Stomach (tissue), 19 donors: ENCODE measurements at places on chromosomes 2 and 18. TPM values are rescaled to one million over a fixed set of nuclear protein-coding genes. Genes with fewer than 3 reads are reported as not detected.

DNA sequence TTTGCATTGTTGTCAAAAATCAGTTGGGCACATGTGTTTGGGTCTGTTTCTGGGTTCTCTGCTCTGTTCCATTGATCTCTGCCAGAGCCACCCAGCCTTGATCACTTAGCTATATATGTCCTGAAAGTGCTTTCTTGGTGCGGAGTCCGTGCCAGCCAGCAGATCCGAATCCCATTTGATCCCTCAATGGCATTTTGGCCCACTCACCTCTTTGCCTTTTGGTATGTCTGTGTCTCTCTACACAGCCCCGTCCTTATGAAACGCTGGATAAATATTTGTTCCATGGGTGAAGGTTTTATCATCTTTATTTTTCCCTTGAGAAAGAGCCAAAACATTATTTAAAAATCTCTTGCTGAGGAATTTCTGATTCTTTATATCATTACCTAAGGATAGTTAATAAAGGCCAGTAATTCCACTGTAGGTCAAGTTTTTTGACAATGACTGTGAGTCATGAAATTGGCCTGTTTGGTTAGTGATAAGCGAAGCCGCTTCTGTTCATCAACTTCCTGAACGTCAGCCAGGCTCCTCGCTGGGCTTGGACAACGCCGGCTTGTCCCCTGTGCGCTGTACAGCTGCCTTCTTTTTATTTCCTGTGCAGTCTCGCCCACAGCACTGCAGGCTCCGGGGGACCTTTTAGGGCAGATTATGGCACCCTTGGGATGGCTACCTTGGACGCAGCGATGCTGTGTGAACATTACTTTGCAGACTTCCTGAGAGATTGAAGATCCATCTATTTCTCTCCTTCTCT, 24.9 kb downstream of the MTCL1 start:
- no peaks in the 10 kb centered on the region for H3K27me3 ChIP-seq
- no peaks in the 10 kb centered on the region for H3K36me3 ChIP-seq
- H3K4me1 ChIP-seq, result peaks cover 9% of the 10 kb centered on the region
- H3K4me3 ChIP-seq, result no peak overlapping the region
- peak overlapping the region; percentile 59 for H3K27ac ChIP-seq

- no peaks in the 10 kb centered on the region for H3K4me1 ChIP-seq
- H3K36me3 ChIP-seq, result no peaks in the 10 kb centered on the region
- H3K27ac ChIP-seq, result no peak overlapping the region
- DNase-seq, result no peak
These were observed 257.9 kb downstream of the DYSF start for GRCh38 chr2:71711133-71711855.

DNA sequence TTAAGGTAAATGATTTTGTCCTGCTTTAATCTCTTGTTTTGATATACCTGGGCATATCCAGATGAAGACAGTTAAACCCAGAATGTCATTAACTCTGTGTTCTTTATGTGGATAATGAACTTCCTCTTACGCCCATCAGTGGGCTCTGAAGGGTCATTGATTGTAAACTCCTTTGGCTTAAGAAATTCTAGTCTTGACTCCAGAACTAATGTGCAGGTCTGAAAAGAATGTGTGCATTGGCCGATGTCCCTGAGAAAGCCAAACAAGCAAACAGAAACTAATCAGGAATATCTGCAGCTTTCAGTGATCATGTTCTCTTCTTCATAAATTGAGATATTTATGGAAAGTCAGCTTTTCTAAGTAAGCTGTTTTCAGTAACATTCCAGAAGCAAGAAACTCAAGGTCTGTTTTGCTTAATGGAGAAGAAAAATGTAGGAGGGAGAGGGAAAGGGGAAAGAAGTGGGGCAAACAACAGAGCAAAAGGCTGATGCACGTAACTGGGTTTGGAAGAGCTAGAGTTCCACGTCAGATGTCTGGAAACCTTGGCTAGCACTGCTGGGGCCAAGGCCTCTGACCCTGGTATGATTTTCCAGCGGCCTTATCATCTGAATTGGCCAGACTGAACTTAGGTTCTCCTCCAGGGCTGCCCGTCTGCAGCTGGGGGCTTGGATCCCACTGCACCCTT, 61.3 kb upstream of the FHL2 start:
- peaks cover 26% of the 10 kb centered on the region for H3K4me1 ChIP-seq
- peak overlapping the region; percentile 7 for H3K27ac ChIP-seq
- H3K36me3 ChIP-seq, result no peaks in the 10 kb centered on the region
- no peaks in the 10 kb centered on the region for H3K27me3 ChIP-seq
- DNase-seq, result no peak
- H3K4me3 ChIP-seq, result no peak overlapping the region

- no peak overlapping the region for H3K27ac ChIP-seq
- H3K4me3 ChIP-seq, result no peak overlapping the region
- H3K4me1 ChIP-seq, result no peaks in the 10 kb centered on the region
These were observed 25.1 kb upstream of the CREB1 start for GRCh38 chr2:207504513-207505170.

GRCh38 chr2:147331790-147332419, 512.9 kb upstream of the ACVR2A start:
- H3K27me3 ChIP-seq, result no peaks in the 10 kb centered on the region
- no peaks in the 10 kb centered on the region for H3K4me1 ChIP-seq
- H3K27ac ChIP-seq, result no peak overlapping the region
- no peaks in the 10 kb centered on the region for H3K36me3 ChIP-seq
- H3K4me3 ChIP-seq, result no peak overlapping the region
- peak; percentile 34 for DNase-seq

GRCh38 chr2:229118927-229119326, 152.2 kb downstream of the PID1 start:
- H3K27ac ChIP-seq, result no peak overlapping the region
- H3K4me3 ChIP-seq, result no peak overlapping the region
- H3K36me3 ChIP-seq, result no peaks in the 10 kb centered on the region
- H3K4me1 ChIP-seq, result no peaks in the 10 kb centered on the region

DNA sequence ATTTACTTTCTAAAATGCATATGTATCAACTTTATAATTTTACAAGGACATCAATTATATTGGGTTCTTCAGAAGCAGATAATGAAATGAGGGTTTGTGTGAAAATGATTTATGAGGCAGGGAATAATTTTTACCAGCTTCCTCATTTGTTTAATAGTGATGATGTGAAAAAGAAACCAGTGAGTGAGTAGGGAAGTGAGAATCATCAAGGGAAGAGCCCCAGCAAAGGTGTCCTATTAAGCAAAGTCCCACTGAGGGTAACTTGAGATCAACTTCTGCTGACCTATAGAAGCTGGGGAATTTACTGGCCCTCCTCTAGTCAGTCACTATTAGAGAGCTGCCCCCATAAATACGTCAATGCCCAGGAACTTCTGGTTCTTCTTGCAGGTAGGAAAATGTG, 266.8 kb upstream of the LYPD1 start:
- H3K4me1 ChIP-seq, result no peaks in the 10 kb centered on the region
- H3K27me3 ChIP-seq, result no peaks in the 10 kb centered on the region
- no peak for DNase-seq
- H3K36me3 ChIP-seq, result no peaks in the 10 kb centered on the region
- H3K4me3 ChIP-seq, result no peak overlapping the region

DNA sequence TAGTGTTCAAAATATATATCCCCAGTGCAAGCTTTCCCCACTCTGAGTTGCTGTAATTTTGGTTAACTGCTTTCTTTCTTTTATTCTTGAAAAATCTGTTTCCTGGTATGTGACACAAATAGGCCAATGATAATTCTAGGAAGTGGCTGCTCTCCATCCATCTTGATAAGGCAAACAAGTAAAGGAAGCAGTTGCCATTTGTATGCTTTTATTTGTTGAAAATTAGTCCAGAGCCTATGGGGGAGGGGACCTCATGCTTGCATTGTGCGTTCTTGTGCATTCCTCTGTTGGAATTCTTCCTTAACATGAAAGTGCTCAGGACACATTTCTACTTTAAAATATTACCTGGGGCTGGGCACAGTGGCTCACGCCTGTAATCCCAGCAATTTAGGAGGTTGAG, 111.2 kb upstream of the FSHR start:
- H3K27ac ChIP-seq, result no peak overlapping the region
- no peaks in the 10 kb centered on the region for H3K4me1 ChIP-seq
- H3K27me3 ChIP-seq, result no peaks in the 10 kb centered on the region
- no peak overlapping the region for H3K4me3 ChIP-seq
- peak; percentile 16 for DNase-seq

- DNase-seq, result no peak
- no peaks in the 10 kb centered on the region for H3K4me1 ChIP-seq
- H3K27me3 ChIP-seq, result no peaks in the 10 kb centered on the region
- no peaks in the 10 kb centered on the region for H3K36me3 ChIP-seq
- H3K27ac ChIP-seq, result no peak overlapping the region
These were observed 1894.4 kb upstream of the LRRTM1 start for GRCh38 chr2:82198809-82199492.

DNA sequence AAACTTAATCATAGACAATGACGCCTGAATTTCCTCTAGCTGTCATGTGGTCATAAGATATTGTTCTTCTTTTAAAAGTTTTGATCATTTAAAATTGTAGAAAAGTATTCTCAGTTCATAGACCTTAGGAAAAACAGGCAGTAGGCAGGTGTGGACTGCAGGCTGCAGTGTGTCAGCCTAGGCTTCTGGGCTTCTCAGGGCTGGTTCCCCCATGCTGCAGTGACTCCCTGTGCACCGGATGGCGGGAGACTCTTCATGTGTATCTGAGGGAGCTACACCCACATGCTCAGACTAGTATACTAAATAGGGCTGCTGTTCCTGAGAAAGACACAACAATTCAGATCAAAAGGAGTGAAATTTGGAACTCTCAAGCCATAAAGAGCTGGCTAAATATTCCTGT, 72.4 kb downstream of the PXDN start:
- no peak overlapping the region for H3K4me3 ChIP-seq
- peaks cover 10% of the 10 kb centered on the region for H3K4me1 ChIP-seq
- peak; percentile 20 for DNase-seq
- no peak overlapping the region for H3K27ac ChIP-seq
- no peaks in the 10 kb centered on the region for H3K27me3 ChIP-seq

GRCh38 chr2:6675791-6676190, 189.9 kb downstream of the CMPK2 start:
- no peaks in the 10 kb centered on the region for H3K4me1 ChIP-seq
- no peak for DNase-seq
- no peak overlapping the region for H3K27ac ChIP-seq
- no peaks in the 10 kb centered on the region for H3K36me3 ChIP-seq

- H3K27ac ChIP-seq, result no peak overlapping the region
- peak; percentile 15 for DNase-seq
- H3K4me3 ChIP-seq, result no peak overlapping the region
- H3K36me3 ChIP-seq, result no peaks in the 10 kb centered on the region
These were observed 305.4 kb downstream of the NCKAP5 start for GRCh38 chr2:133262893-133263292.

- H3K4me3 ChIP-seq, result no peak overlapping the region
- H3K4me1 ChIP-seq, result peaks cover 29% of the 10 kb centered on the region
- no peak for DNase-seq
These were observed 42.7 kb upstream of the RPL31 start for GRCh38 chr2:100959225-100959880.

- no peak overlapping the region for H3K27ac ChIP-seq
- no peaks in the 10 kb centered on the region for H3K27me3 ChIP-seq
- H3K4me1 ChIP-seq, result no peaks in the 10 kb centered on the region
- H3K4me3 ChIP-seq, result no peak overlapping the region
These were observed 384.3 kb upstream of the LYPD1 start for GRCh38 chr2:133054297-133054696.

- no peak overlapping the region for H3K4me3 ChIP-seq
- H3K27ac ChIP-seq, result no peak overlapping the region
- DNase-seq, result no peak
- H3K27me3 ChIP-seq, result peaks cover 21% of the 10 kb centered on the region
These were observed 4.8 kb upstream of the FBLN7 start for GRCh38 chr2:112133344-112133743.

DNA sequence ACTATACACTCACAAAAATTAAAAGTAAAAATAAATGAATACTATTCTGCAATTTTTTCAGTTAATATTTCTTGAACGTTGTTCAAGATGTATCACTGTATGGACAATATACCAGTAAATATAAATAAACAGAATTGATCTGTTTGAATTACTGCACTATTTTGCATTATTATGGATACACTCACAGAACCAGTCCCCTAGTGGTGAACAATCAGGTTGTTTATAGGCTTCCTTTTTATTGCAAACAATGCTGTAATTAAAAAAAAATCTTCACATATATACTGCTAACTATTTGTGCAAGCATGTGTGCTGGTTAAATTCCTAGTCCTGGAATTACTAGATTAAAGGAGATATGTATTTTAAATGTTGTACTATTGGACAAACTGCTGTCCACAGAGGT, 306.0 kb downstream of the FBXO15 start:
- H3K27me3 ChIP-seq, result no peaks in the 10 kb centered on the region
- DNase-seq, result no peak
- no peaks in the 10 kb centered on the region for H3K36me3 ChIP-seq
- no peaks in the 10 kb centered on the region for H3K4me1 ChIP-seq
- H3K4me3 ChIP-seq, result no peak overlapping the region
- no peak overlapping the region for H3K27ac ChIP-seq

DNA sequence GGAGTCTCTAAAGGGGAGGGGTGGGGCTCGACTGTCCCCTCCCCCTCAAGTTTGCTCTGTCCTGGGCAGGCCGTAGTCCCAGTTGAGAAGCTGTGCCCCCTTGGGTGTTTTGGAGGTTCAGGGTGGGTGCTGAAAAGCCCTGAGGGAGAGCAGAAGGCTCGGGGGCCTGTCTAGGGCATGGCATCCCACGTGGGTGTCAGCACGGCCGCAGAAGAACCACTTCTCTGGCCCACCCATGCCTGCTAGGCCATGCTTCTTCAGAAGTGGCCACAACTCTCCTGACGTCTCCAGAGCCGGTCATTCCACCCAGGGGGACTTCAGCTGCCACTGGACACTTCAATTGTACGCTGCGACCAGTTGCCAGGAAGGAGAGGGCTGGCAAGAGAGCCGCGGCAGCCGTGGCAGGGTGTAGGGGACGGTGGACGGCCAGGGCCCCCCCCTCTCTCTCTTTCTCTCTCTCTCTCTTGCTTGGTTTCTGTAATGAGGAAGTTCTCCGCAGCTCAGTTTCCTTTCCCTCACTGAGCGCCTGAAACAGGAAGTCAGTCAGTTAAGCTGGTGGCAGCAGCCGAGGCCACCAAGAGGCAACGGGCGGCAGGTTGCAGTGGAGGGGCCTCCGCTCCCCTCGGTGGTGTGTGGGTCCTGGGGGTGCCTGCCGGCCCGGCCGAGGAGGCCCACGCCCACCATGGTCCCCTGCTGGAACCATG, at the start of gene INPP5D:
INPP5D (plus strand) TSS at position 546 of the 704 bp plus-strand sequence; CDS start at position 683, 137 bp downstream.
- H3K36me3 ChIP-seq, result no peaks in the 10 kb centered on the region
- H3K4me3 ChIP-seq, result peak within 1 kb of the TSS; percentile 52
- no peaks in the 10 kb centered on the region for H3K27me3 ChIP-seq
- H3K27ac ChIP-seq, result peak within 1 kb of the TSS; percentile 86
- DNase-seq, result peak; percentile 54
- H3K4me1 ChIP-seq, result peaks cover 51% of the 10 kb centered on the region

GRCh38 chr2:165601928-165602521, 132.5 kb downstream of the CSRNP3 start:
- no peaks in the 10 kb centered on the region for H3K27me3 ChIP-seq
- H3K36me3 ChIP-seq, result no peaks in the 10 kb centered on the region
- peak; percentile 31 for DNase-seq
- H3K4me1 ChIP-seq, result peaks cover 17% of the 10 kb centered on the region
- H3K27ac ChIP-seq, result no peak overlapping the region
- no peak overlapping the region for H3K4me3 ChIP-seq

GRCh38 chr2:99348173-99348572, 11.0 kb downstream of the EIF5B start:
- no peak overlapping the region for H3K4me3 ChIP-seq
- no peaks in the 10 kb centered on the region for H3K27me3 ChIP-seq
- H3K27ac ChIP-seq, result no peak overlapping the region
- DNase-seq, result no peak
- H3K4me1 ChIP-seq, result peaks cover 3% of the 10 kb centered on the region

The SIX2 gene
- 15.8 TPM for total RNA-seq

The RFTN2 gene
- total RNA-seq, result 1.6 TPM

The FOXI3 gene
- not detected for total RNA-seq

The ZNF519 gene
- total RNA-seq, result 14.0 TPM

The ANKRD30B gene
- 0.18 TPM for total RNA-seq

The GNAL gene
- 6.7 TPM for total RNA-seq

The TCF23 gene
- not detected for total RNA-seq

The KYNU gene
- total RNA-seq, result 9.7 TPM

The GALR1 gene
- 0.55 TPM for total RNA-seq

The IL1RL1 gene
- total RNA-seq, result 56.2 TPM

The NFATC1 gene
- 6.6 TPM for total RNA-seq

The MBD1 gene
- total RNA-seq, result 162 TPM
